Fibroblast of skin of left quadriceps (primary cell): ENCODE measurements at places on chromosomes 16 and 17.

DNA sequence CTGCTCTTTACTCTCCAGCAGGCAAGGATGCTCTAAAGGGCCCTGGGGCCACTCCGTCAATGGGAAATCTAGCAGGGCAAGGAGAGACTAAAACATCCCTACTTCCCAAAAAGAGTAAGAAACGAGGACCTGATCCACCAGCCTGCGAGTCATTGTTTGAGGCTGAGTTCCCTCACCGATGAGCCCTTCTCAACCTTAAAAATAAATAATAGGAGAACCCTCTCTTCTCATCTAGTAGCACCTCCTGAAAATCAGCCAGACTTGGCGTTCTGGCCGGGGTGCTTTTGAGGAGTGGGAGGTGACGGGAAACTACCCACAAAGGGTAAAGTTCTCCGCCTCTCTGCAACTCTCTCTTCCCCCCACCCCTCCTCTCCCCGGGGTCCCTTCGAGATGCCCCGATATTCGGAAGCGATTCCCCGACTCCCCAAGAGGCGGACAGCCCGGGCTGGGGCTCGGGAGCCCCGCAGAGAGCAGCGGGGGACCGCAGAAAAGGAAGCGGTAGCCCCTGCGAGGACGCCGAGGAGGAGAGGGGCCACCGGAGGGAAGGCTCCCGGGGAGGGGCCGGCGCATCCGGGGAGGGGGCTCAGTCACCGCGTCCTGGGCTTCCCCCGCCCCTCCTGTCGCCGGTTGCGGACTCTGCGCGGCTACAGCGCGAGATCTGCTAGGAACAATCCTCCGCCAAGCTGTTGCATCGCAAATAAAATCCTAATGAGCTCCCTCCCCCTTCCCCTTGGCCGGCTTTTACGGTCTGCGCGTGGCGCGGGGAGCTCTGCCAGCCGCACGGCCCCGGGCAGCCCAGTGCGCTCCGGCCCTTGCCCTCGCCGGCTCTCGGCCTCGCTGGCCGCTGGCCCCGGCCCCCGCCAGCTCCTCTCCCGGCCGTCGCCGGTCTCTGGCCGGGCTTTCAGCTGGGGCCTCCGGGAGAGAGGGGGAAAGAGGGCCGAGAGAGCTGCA, 1.3 kb downstream of the HOXB9 start:
- DNase-seq = no peak

DNA sequence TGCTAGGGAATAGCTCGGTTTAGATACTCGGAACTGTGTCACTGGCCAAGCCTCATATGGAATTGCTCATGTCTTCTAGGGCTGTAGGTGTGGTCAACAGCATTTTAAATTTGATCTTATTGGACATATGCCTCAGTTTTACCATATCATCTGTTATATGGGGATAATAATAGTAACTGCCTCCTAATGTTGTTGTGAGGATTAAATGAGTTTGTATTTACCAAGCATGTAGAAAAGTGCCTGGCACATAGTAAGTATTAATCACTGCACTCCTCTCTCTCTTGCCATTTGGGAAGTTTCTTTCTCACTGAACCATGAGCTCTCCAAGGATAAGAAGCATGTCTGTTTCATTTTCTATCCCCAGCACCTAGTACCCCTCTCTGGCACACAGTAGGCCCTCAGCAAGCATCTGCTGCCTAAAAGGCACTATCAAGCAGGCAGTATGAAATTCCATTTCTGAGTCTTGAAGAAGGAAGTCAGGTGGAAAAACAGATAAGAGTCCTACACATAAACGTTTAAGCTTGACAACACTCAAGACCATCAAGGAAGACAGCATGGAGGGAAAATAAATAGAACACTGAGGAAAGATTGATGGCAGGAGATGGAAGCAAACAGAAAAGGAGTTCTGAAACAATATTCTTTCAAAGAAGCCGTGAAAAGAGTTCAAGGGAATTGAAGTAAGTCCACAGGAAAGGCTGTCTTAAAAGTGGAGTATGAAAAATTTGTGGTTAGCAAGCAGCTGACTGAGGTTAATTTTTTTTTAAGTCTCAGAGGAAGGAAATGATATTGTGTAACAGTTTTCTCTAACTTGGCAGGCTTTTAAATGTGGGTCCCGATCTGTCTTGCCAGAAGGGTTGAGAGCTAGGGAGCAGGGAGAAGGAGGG, 2.2 kb upstream of the ATP6V0A1 start:
- DNase-seq = peak; percentile 65

DNA sequence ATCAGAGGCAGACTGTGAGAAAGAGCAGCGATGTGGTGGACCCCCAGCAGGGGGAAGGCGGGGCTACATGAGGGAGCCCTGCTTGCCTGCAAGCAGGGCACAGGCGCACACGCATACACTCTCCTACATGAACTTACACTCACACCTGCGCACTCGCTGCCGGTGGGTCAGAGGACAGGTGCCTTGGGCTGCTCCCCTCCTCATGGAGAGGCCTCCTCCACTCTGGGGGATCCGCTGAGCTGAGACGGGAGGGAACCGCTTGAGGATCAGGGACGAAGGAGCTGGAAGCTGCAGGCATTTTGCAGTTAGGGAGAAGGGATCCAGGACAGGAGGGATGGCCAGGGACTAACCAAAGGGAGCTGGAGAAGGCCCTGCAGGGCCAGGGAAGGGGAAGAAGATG, 14.2 kb downstream of the OSBPL7 start:
- no peak for DNase-seq

- DNase-seq = no peak
These were observed 46.8 kb upstream of the BCAR1 start for GRCh38 chr16:75298267-75298666.
